ENCODE measurements at places on chromosomes 12 and 14.

- no peaks in the 10 kb centered on the region for H3K4me1 ChIP-seq
- DNase-seq, result no peak
- H3K4me3 ChIP-seq, result no peak overlapping the region
- H3K27me3 ChIP-seq, result no peaks in the 10 kb centered on the region
- no peaks in the 10 kb centered on the region for H3K36me3 ChIP-seq
- H3K27ac ChIP-seq, result no peak overlapping the region
These were observed 475.6 kb upstream of the MIS18BP1 start for GRCh38 chr14:45728434-45729225.

- no peak overlapping the region for H3K4me3 ChIP-seq
- H3K27me3 ChIP-seq, result no peaks in the 10 kb centered on the region
- H3K36me3 ChIP-seq, result no peaks in the 10 kb centered on the region
- DNase-seq, result no peak
These were observed 123.9 kb downstream of the PLXNC1 start for GRCh38 chr12:94272280-94272679.

DNA sequence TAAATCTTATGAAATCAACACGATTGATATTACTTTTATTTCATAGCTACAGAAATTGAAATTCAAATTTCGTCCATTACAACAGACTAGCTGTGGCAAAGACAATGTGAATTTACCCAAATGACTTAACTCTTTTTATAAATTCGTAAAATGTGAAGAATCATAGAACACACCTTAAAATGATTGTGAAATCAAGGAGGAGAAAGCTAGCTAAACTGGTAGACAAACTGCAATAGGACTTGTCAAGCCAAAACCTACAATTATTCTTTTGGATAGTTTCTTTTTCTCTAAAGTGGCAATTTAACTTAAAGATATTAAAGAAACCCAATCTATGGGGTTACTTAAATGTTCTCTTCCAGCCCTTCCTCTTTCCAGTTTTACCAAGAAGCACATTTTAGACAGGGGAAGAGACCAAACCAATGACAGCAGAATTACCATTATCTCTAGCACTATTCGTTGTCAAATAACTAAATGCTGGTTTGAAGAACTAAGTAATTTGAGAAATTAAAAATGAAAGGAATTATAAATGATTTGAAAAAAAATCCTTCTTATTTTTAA lies 807 bp upstream of the SLC16A7 start:
- no peaks in the 10 kb centered on the region for H3K27me3 ChIP-seq
- peak overlapping the region; percentile 83 for H3K4me3 ChIP-seq
- DNase-seq, result no peak
- peaks cover 35% of the 10 kb centered on the region for H3K4me1 ChIP-seq
- peak overlapping the region; percentile 91 for H3K27ac ChIP-seq
- no peaks in the 10 kb centered on the region for H3K36me3 ChIP-seq

DNA sequence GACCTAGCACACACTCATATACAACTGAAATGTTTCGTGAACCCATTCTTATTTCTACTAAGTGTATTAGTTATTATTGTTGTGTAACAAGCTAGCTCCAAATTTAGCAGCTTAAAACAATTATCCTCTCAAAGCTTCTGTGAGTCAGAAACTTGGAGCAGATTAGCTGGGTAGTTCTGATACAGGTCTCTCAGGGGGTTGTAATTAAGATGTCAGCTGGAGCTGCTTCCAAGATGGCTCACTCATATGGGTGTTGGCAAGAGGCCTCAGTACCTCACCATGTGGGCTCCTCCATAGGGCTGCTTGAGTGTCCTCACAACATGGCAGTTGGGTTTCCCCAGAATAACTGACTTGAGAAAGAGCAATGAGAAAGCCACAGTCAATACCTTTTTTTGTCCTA lies 9.8 kb downstream of the GPR135 start:
- H3K27me3 ChIP-seq, result no peaks in the 10 kb centered on the region
- H3K27ac ChIP-seq, result no peak overlapping the region
- no peak for DNase-seq
- H3K36me3 ChIP-seq, result no peaks in the 10 kb centered on the region
- no peak overlapping the region for H3K4me3 ChIP-seq
- H3K4me1 ChIP-seq, result no peaks in the 10 kb centered on the region

GRCh38 chr12:10279937-10280336 lies 27.7 kb upstream of the KLRD1 start:
- H3K4me1 ChIP-seq, result no peaks in the 10 kb centered on the region
- H3K27ac ChIP-seq, result no peak overlapping the region
- H3K27me3 ChIP-seq, result no peaks in the 10 kb centered on the region
- no peak for DNase-seq
- no peak overlapping the region for H3K4me3 ChIP-seq

DNA sequence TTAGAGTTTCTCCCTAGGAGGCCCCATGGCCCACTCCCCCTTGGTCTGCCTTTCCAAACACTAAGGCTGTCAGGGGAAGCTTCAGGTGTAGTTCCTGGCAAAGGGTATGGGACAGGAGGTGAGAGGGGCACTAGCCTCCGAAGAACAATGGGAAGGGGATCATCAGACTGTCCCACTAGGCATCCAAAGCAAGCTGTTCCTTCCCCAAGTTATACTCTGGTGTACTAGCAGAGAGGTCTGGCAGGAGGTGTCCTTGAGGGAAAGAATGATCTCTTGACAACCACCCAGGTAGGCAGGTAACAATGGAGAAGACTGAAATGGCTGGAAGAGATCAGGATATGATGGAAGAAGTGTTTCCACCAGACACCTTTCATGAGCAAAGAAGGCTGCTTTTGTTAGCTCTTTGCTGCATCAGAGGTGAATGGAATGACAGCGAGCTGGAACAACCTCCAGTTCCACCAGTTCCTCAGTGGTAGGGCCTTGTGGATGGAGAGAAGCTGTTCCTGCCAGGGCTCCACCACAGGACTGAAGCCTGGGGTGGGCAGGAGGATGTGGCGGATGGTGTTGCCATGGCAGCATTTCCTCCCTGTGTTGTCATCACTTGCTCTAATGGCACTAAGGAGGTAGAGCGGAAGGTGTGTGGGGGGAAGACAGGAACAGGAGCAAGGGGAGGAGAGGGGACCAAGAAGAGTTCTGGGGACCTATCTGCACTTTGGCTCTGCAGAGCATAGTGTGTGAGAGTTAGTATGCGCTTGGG lies 2.3 kb upstream of the AGAP2 start:
- H3K27ac ChIP-seq, result no peak overlapping the region
- H3K4me3 ChIP-seq, result no peak overlapping the region
- peaks cover 44% of the 10 kb centered on the region for H3K4me1 ChIP-seq
- H3K36me3 ChIP-seq, result no peaks in the 10 kb centered on the region

DNA sequence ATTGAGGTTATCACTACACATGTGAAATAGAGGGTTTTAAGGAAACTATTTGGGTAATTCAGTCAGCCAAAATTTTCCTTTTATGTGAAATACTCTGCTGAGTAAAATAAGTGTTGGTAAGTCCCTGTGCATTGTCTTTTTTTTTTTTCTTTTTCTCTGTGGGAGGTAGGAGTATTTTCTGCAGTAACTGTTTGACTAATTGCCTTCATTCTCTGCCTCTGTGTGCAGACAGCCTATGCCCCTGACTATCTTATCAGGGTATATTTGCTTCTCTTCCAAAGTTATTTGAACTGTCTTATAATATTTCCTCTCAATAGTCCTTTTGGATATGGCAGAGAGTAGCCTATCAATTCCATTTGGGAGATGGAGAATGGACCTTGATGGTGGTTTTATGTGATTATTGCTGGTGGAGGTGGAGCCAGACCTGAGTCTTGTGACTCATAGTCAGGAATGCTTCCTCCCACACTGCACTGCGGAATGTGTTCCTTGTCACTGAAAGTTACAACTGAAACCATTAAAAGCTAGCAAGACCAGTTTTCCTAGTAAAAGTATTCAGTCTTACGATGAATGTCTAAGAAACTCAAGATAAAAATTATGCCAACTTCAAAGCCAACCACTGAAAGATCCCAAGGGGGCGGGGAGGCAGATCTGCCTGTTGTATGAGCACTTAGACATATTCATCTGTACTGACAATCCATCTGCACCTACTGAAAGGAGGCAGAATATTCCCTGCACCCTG lies 40.9 kb upstream of the STXBP6 start:
- DNase-seq, result no peak
- H3K27ac ChIP-seq, result no peak overlapping the region
- no peak overlapping the region for H3K4me3 ChIP-seq
- H3K4me1 ChIP-seq, result no peaks in the 10 kb centered on the region
- no peaks in the 10 kb centered on the region for H3K36me3 ChIP-seq
- H3K27me3 ChIP-seq, result no peaks in the 10 kb centered on the region

GRCh38 chr12:29023436-29024076 lies 125.5 kb upstream of the FAR2 start:
- no peak overlapping the region for H3K4me3 ChIP-seq
- peaks cover 8% of the 10 kb centered on the region for H3K4me1 ChIP-seq
- no peaks in the 10 kb centered on the region for H3K36me3 ChIP-seq
- H3K27ac ChIP-seq, result no peak overlapping the region
- H3K27me3 ChIP-seq, result no peaks in the 10 kb centered on the region
- DNase-seq, result no peak

DNA sequence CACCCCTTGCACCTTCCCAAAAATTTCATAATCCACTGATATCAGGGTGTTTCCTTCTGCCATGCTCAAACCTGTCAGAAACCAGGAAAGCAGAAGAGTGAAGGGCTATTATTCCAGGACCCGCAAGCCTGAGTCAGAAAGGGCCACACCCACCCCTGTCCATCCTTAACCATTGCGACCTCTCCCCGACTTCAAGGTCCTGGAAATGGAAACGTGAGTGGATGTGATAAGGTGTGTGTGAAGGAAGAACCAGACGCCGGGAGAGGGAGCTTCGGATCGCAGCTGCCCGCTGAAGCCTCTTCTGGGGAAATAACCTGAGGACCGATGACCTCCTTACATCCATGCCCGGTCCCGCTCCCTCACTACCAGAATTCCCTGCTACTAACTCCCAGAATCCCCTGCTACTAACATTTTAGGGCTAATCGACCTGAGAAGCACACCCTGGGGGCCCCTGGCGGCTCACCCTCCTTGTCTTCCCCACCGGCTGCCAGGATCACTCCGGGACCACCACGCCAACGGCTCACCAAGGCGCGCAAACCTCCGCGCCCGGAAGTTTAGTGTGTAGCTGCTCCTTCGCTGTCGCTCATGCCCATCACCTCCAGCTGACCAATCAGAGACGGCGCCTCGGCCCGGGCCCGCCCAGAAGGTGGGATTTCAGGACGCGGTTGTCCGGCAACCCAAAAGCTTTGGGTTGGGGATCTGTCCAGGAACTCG lies at the start of gene ACYP1:
Gene ACYP1 (minus strand): TSS at position 534 of the 714 bp plus-strand sequence. CDS start 471 bp downstream, at position 63.
- H3K27me3 ChIP-seq, result no peaks in the 10 kb centered on the region
- peaks cover 27% of the 10 kb centered on the region for H3K4me1 ChIP-seq

GRCh38 chr14:33773205-33774030 lies 177.5 kb downstream of the EGLN3 start:
- H3K27ac ChIP-seq, result no peak overlapping the region
- no peak for DNase-seq
- H3K4me3 ChIP-seq, result no peak overlapping the region

- H3K36me3 ChIP-seq, result no peaks in the 10 kb centered on the region
- DNase-seq, result no peak
- no peak overlapping the region for H3K27ac ChIP-seq
- no peaks in the 10 kb centered on the region for H3K4me1 ChIP-seq
- H3K27me3 ChIP-seq, result no peaks in the 10 kb centered on the region
- no peak overlapping the region for H3K4me3 ChIP-seq
These were observed 15.5 kb downstream of the TRMT5 start for GRCh38 chr14:60965402-60965801.

DNA sequence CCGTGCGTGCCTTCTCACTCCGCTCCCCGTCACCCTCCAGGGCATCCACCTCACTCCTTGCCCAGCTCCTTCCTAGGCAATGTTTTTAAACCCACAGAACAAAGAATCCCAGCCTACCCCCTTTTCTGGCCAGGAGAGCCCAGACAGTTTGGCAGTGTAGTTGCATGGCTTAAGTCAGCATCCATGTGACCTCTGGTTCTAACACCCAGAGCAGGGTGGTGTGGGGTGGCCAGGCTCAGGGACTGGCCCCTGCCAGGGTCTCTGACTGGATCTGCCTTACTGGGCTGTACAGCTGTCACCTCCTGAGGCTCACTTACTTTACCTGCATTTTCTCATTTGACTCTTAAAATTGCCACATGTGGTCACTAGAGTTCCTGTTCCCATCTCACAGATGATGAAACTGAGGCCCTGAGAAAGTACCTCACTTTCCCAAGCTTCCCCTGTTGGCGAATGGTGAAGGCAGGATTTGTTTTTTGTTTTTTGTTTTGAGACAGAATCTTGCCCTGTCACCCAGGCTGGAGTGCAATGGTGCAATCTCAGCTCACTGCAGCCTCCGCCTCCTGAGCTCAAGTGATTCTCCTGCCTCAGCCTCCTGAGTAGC lies 18.3 kb downstream of the SDS start:
- no peak overlapping the region for H3K27ac ChIP-seq
- no peak overlapping the region for H3K4me3 ChIP-seq
- no peaks in the 10 kb centered on the region for H3K27me3 ChIP-seq
- no peaks in the 10 kb centered on the region for H3K36me3 ChIP-seq

GRCh38 chr12:88242939-88243338 lies 100.8 kb downstream of the TMTC3 start:
- no peaks in the 10 kb centered on the region for H3K27me3 ChIP-seq
- H3K27ac ChIP-seq, result peak overlapping the region; percentile 27
- H3K4me1 ChIP-seq, result peaks cover 9% of the 10 kb centered on the region
- no peak overlapping the region for H3K4me3 ChIP-seq
- no peaks in the 10 kb centered on the region for H3K36me3 ChIP-seq
- no peak for DNase-seq

DNA sequence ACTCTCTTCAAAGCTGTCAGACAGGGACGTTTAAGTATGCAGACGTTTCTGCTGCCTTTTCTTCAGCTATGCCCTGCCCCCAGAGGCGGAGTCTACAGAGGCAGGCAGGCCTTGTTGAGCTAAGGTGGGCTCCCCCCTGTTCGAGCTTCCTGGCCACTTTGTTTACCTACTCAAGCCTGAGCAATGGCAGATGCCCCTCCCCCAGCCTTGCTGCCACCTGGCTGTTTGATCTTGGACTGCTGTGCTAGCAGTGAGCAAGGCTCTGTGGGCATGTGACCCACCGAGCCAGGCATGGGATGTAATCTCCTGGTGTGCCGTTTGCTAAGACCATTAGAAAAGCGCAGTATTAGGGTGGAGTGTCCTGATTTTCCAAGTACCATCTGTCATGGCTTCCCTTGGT lies 900.4 kb upstream of the MDGA2 start:
- no peak for DNase-seq
- H3K36me3 ChIP-seq, result no peaks in the 10 kb centered on the region
- H3K4me1 ChIP-seq, result no peaks in the 10 kb centered on the region
- no peak overlapping the region for H3K4me3 ChIP-seq
- H3K27ac ChIP-seq, result no peak overlapping the region
